ENCODE measurements at places on chromosomes 13 and 19. TPM values are rescaled to one million over a fixed set of nuclear protein-coding genes. Genes with fewer than 3 reads are reported as not detected.

Gene ZNF296
- total RNA-seq, result 6.3 TPM

Gene SOX1
- total RNA-seq, result not detected

Gene FCGBP
- total RNA-seq, result 8.0 TPM

Gene ZNF681
- 5.0 TPM for total RNA-seq

Gene NLRP4
- not detected for total RNA-seq

Gene PSG7
- total RNA-seq, result not detected

- DNase-seq, result no peak
These were observed 12.8 kb downstream of the POP4 start for GRCh38 chr19:29618871-29619270.

- DNase-seq, result no peak
These were observed 1.1 kb upstream of the NFIC start for GRCh38 chr19:3365093-3365835.

DNA sequence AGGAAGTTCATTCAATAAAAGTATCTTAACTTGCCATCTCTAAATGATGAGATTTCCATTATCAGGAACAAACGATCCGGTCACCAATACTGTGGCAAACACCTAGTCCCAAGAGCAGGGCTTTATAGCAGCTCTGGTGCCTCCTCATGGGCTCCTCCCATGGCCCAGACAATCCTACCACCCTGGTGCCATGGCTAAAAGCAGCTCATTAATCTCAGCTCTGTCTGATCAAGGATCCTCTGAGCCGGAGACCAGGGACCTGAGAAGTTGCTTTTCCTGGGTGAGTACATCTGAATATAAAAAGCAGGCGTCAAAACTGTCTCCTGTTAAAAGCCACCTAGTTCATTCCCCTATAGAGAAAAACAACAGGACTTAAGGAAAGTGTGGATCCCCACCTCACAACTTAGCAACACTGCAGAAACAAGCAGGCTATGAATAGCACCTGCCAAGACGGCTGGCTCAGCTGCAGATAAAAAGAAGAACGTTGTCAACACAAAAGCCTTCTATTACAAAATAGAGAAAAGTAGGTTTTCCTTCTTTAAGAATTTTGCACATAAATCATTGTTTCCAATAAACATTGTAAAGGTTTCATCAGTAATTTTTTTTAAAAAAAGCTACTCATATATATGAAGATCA lies 30.3 kb downstream of the TSHZ3 start:
- no peak for DNase-seq

- DNase-seq, result no peak
These were observed 289.2 kb downstream of the KLF12 start for GRCh38 chr13:73844986-73845385.

DNA sequence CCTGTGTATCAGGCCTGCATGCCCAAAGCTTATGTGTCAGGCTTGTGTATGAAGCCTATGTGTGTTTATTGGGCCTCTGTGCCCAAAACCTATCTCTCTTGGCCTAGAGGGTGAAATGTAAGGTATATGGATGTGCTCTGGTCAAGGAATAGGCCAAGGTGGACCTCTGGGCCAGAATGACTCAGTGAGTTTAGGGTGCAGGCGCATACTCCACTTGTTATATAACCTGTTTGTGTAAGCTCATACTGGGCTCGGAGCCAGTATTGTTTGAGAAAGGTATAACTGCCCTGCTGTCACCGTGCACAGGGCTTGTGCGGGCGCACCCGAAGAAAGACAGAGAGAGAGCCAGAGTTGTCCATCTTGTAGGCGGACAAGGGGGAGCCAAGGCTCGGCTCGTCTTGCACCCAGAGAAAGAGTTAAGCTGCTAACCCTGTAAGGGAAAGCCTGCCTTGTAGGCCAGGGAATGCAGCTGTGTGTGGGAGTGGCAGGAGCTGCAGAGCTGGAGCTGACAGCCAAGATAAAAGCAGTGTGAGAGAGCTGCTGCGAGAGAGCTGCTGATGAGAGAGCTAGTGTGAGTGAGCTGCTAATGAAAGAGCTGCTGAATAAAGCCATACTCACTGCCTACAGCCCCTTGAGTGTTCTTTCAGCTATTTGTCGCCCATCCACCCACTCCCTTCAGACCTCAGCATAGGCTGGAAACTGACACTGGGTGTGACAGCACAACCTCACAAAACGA lies 43.4 kb upstream of the N4BP2L1 start:
- no peak for DNase-seq

GRCh38 chr13:110593430-110594130 lies 21.8 kb upstream of the NAXD start:
- DNase-seq, result no peak

DNA sequence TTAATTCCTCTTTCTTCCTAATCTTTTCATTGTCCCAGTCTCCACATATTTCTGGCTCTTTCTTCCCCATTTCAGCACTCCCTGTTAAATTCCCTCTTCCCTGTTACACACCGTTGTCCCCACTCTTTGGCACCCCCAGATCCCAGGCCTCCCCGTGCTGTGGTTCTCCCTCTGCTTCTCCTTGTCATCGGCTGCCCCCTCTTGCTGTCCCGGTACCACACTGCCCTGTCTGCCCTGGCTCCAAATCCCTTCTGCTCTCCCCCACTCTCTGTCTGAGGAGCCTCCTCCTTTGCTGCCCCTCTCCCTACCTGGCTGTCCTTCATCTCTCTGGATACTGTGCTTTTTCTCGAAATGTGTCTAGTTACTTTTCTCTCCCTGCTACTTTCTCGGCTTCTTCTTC lies 983 bp downstream of the ZNF415 start:
- DNase-seq, result no peak

DNA sequence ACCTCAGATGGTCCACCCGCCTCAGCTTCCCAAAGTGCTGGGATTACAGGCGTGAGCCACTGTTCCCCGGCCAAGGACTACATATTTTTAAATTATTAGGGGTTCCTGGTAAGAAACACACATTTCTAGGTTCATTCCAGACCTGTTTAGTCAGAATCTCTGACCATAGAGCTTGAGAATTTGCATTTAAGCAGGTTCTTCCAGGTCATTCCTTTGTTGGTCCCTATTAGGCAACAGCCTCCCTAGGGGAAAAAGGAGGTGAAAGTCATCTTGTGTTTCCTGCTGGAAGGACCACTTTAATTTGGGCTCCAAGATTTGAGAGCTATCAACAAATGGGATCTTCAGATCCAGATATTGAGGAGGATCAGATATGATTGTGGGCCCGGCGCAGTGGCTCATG lies 16.3 kb downstream of the S1PR2 start:
- no peak for DNase-seq

GRCh38 chr13:46637213-46637612 lies 84.2 kb downstream of the LRCH1 start:
- no peak for DNase-seq

DNA sequence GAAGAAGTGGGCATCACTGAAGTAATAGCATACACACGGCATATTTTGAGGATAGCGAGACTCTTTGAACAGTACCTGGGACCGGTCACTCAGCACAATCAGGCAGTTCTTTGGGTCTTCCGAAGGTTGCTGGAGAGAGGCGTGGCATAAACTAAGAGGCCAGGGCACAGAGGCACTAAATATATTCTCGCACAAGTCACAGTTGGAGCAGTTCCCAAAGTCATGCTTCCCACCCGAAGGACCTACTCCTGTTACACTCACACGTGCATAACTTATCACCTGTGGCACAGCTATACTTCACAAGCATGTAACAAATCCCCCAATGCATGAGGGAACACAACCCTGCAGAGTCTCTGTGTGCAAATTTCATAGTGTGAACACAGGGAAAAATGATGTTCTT lies 10.2 kb downstream of the WDR87 start:
- no peak for DNase-seq

DNA sequence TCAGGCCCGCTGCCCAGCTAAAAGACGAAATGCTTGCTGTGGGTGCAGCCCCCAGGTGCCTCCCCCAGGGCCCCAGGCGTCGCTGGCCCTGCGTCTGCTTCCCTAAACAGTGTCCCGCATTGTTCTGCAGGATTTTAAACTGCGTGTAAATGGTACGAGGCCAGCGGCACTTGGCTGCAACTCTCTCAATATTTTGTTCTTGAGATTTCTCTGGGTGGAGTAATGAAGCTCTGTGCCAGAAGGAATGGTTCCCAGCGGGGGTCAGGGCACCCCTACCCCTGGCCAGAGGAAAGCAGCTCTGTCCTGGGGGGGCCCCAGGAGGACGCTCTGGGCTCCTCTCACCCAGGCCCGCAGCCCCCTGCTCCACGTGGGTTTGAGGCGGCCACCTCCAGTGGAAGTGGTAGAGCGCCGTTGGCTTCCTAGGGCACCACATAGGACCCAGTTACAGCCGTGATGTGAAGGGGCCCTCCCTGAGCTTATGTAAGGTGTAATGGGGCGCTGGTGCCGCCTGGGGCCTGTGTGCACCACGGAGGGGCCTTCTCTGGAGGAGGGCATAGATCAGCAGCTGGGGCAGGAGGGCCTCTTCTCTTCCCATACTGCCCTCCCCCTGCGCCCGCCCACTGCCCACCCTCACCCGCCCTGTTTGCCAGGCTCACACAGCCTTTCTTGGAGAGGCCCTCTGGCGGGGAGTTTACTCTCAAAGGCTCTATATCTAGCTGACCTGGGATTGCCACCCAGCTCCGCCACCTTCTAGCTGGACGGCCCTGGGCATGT lies 19.8 kb downstream of the PAK4 start:
- DNase-seq, result no peak

- DNase-seq, result no peak
These were observed 525.0 kb upstream of the SLITRK6 start for GRCh38 chr13:86324191-86324590.

- DNase-seq, result no peak
These were observed 7.8 kb downstream of the CIC start for GRCh38 chr19:42276821-42277220.
